ENCODE measurements at places on chromosomes 5 and 9. TPM values are rescaled to one million over a fixed set of nuclear protein-coding genes. Genes with fewer than 3 reads are reported as not detected.
A peak's percentile ranks its signal among the peaks of the same experiment; 100 is the strongest.

DNA sequence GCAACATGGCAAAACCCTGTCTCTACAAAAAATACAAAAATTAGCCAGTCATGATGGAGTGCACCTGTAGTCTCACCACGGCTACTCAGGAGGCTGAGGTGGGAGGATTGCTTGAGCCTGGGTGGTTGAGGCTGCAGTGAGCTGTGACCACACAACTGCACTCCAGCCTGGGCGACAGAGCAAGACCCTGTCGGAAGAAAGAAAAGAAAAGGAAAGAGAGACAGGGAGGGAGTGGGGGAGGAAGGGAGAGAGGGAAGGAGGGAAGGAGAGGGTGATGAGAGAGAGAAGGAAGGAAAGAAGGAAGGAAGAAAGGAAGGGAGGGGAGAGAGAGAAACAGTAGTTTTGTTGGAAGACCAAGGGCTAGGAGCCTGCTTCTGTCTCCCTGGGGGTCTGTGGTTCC is 142.4 kb downstream of the C9orf50 start:
- peaks cover 2% of the 10 kb centered on the region for H3K36me3 ChIP-seq
- no peak overlapping the region for H3K4me3 ChIP-seq
- peaks cover 10% of the 10 kb centered on the region for H3K4me1 ChIP-seq
- H3K27me3 ChIP-seq = peaks cover 40% of the 10 kb centered on the region
- DNase-seq = no peak

- H3K4me3 ChIP-seq = no peak overlapping the region
- DNase-seq = no peak
- H3K27me3 ChIP-seq = peaks cover 17% of the 10 kb centered on the region
These were observed 4.1 kb downstream of the NACC2 start for GRCh38 chr9:136090768-136091581.

DNA sequence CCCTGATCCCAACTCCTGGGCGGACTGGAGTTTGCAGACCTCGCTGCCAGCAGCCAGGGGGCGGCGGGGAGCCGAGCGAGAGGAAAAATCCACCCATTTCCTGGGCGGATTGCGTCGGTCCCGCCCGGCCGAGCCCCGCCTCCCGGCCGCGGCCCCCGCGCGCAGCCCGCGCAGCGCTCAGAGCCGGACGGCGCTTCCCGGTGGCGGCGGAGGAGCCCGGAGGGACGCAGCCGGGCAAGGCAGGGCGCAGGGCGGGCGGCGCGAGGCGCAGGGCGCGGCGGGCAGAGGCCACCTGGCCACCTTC is at the start of gene OLFM1:
TSS of gene OLFM1 (plus strand) at position 180 of the 304 bp plus-strand sequence. CDS start 322 bp downstream, outside the sequence.
- DNase-seq = no peak
- H3K4me1 ChIP-seq = peaks cover 5% of the 10 kb centered on the region
- H3K27me3 ChIP-seq = peaks cover 45% of the 10 kb centered on the region
- no peak within 1 kb of the TSS for H3K4me3 ChIP-seq

- no peaks in the 10 kb centered on the region for H3K36me3 ChIP-seq
- H3K4me1 ChIP-seq = no peaks in the 10 kb centered on the region
- H3K27me3 ChIP-seq = no peaks in the 10 kb centered on the region
- no peak overlapping the region for H3K27ac ChIP-seq
These were observed 500.7 kb downstream of the CDH12 start for GRCh38 chr5:22352493-22352892.

PSMB7 gene
- total RNA-seq = 140 TPM

F2RL1 gene
- 0.22 TPM for total RNA-seq

PCDHGA3 gene
- 0.51 TPM for total RNA-seq

TAS2R1 gene
- not detected for total RNA-seq

GRCh38 chr9:129513282-129513681 is 107.6 kb downstream of the C9orf50 start:
- no peak overlapping the region for H3K27ac ChIP-seq
- no peak for DNase-seq
- H3K4me1 ChIP-seq = no peaks in the 10 kb centered on the region
- no peak overlapping the region for H3K4me3 ChIP-seq
- peaks cover 4% of the 10 kb centered on the region for H3K27me3 ChIP-seq
- no peaks in the 10 kb centered on the region for H3K36me3 ChIP-seq

CYLC2 gene
- total RNA-seq = not detected

DNA sequence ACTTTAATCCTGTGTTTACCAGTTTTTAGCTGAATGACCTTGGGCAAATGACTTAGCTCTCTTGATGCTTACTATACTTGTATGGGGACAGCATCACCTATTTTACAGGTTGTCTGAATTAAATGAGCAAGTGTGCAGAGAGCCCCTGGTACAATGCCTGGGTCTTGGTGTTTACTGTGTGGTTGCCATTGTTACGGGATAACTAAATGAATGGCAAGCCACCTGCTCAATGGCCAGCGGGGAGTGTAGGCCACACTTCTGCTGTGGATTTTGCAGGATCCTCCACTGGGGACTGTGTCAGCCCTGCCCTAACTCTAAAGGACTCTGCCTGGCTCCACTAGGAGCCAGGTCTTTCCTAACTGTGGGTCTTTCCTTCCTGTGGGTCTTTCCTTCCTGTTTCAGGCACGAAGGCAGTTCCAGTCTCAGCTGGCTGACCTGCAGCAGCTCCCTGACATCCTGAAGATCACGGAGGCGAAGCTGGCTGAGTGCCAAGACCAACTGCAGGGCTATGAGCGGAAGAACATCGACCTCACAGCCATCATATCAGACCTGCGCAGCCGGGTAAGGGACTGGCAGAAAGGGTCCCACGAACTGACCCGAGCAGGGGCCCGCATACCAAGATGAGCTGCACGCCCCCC is 10.3 kb upstream of the GLE1 start:
- peak overlapping the region; percentile 18 for H3K27ac ChIP-seq
- H3K36me3 ChIP-seq = peaks cover 64% of the 10 kb centered on the region
- H3K4me3 ChIP-seq = no peak overlapping the region
- H3K4me1 ChIP-seq = peaks cover 8% of the 10 kb centered on the region
- no peak for DNase-seq
- H3K27me3 ChIP-seq = no peaks in the 10 kb centered on the region
